ENCODE measurements at places on chromosomes 2 and 18.
A peak's percentile ranks its signal among the peaks of the same experiment; 100 is the strongest.

DNA sequence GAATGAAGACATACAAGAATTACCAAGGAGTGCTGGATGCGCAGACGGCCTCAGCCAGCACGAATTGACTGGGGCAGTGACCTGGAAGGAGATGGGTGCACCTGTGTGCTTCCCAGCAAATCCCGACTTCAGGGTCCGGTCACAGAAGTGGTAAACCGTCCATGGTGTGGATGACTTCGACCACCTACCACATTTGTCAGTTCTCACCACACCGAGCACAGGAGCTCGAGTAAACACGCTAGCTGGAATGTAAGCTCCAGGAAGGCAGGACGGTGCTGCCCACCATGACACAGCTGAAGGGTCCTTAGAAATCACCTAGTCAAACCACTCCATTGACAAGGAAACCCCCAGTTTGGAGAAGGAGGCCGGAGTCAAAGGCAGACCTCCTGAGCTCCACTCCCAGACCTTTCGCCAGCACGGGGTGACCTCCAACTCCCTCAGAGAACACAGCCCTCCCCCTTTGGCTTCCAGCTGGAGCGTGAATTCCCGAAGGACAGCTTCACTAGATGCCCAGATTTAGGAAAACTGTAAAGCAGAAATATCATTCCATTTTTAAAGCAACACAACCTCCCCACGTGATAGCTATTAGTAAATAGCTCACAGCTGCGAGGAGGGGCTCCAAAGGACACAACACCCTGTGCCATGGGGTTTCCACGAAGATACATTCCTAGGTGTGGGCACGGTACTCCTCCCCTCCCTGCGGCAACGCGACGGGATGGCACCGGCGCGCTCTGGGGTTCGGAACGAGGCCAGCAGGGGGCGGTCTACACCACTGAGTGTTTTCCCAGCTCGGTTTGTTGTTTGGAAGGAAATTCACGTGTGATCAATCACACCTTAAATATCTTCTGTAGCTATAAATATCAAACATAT, 34.1 kb upstream of the GNAL start:
- peak; percentile 13 for DNase-seq

- no peak for DNase-seq
Measured at GRCh38 chr18:54690198-54690597, 99.2 kb downstream of the DYNAP start.

DNA sequence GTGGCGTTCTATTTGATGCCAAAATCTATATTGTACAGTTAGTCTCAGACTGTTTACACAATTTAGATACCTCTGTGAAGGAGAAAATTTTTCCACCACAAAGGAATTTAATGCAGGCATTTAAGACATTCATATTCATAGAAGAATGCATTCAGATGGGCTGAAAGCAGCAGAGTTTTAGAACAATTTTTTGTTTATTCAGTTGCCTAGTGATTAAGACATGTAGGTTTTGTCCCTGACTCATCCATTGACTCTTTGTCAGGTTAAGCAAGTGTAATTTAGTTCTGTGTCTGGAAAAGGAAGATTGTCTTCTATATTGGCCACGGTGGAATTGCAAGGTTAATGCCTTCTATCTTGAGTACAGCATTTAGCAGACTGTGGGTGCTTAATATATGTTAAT, 515.0 kb downstream of the PARD3B start:
- DNase-seq, result no peak

DNA sequence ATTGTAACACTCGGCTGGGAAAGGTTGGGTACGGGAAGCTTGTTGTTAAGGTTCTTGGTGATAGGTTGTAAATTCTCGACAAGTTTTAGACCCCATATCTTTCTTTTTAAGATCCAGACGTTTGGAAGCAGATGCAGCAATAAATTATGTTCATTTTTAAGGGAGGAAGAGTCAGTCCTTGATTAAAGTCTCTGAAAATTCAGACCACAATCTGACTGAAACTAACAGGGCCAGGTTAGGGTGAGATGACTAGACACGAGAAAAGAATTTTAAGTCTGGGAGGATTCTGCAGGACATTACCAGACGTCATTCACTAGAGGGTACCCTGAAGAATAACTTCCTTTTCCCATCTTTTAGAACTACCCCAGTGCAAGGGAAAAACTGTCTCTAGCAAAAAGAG, 16.1 kb downstream of the WIPF1 start:
- no peak for DNase-seq

GRCh38 chr2:20526708-20527107, 79.8 kb downstream of the RHOB start:
- DNase-seq, result no peak

- DNase-seq, result no peak
Measured at GRCh38 chr18:25592804-25593360, 240.9 kb upstream of the ZNF521 start.

DNA sequence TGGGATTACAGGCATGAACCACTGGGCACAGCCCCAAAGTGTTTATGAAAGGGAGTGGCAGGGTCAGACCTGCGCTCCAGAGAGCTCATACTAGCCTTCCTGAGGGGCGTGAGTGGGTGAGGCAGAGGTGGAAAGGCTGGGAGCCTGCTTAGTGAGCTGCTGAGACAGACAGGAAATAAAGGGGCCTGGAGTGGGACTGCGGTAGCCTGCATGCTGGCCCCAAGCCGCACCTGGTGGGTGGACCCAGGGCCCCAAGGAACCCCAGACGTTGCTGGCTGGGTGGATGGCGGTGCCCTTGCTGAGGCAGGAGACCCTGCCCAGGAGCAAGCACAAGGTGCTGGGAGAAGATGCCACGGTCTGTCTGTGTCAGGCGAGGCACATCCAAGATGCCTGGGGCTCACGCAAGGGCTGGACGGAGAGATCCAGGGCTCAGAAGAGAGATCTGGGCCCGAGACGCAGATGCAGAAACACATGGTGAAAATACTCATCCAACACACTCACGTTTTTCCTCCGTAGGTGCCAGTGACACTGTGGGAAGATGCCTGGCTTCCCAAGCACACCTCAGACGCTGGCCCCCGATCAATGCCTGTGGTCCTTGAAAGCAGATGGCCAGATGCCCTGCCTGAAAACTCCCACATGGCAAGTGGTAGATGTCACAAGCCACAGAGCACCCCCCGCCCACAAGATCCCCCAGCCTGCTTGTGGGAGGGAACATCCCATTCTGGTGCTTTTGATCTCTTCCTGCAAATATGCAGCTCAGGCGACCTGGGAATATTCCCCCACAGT, 151.1 kb downstream of the GLI2 start:
- DNase-seq, result no peak

GRCh38 chr18:23587220-23587642, 925 bp upstream of the NPC1 start:
- DNase-seq, result no peak

DNA sequence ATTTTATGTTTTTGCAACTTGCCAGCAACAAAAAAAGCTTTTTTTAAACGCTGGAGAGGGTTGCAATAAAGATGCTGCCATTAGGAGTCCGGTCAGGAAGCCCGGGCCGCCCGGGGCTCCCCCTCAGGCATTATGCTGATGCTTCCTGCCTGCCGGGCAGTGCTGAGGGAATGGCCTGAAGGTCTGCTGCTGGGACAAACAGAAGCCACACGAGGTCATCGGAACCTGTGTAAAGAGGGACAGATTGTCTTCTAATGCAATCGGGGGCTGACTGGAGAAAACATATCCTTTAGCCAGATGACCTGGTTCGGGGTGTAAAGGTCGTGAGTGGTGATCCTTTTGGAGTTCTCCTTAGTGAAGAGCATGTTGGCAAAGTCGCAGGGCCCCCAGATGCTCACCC, 2.3 kb downstream of the IMPA2 start:
- DNase-seq, result no peak

DNA sequence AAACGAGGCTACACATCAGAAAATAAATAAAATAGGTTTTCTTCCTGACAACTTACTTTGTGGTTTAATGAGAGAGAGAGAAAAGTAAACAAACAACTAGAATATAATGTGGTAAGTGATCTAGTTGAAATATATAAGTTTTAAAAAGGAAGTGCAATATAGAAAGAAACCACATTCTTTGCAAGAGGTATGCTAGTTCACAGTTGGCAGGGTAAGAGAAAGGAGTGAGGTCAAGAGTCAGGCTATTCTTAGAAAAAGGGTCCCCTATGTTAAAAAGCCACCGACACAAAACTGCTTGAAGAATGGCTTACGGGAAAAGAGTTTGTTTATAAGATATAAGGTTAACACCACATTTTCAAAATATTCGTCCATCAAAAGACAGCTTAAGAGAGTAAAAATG, 462.1 kb downstream of the ERBB4 start:
- no peak for DNase-seq

DNA sequence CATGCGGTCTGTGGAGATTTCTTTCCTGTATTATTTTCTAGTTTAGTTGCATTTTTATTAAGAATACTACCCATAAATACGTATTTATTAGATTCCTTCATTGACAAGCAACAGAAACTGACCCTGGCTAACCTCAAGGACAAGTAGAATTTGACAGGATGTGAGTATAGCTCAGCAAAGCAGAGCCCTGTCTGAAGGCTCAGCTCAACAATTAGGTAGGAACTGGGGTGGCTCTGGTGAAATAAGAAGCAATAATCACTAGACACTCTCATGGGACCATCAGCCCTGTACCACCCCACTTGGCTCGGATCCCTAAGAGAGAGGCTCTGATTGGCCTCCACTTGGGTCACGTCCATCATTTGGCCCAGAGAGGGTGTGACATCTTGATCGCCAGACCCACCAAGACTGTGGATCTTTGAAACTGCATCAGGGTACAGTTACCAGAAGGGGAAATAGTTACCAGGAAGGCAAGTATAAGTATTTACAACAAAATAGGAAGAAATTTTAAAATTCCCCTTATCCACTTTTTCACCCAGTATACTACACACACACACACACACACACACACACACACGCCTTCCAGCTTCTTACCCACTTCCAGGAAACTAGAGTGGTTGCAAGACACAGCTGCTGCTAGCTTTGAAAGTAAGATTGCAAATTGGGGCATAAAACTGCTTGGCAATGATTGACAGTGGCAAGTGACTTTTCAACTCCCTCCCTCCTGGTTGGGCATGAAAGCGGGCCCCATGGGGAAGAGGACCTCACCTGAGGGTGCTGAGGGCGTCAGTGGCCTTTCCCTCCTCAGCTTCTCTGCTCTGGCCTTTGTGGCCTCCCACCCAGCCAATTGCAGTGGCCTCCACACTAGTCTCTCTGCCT, 41.8 kb downstream of the KCTD18 start:
- no peak for DNase-seq

- no peak for DNase-seq
Measured at GRCh38 chr2:43102366-43103092, 123.9 kb downstream of the ZFP36L2 start.

- DNase-seq, result no peak
Measured at GRCh38 chr2:3398857-3399256, 19.4 kb downstream of the TRAPPC12 start.
